ENCODE measurements at places on chromosomes 5 and 9.
A peak's percentile ranks its signal among the peaks of the same experiment; 100 is the strongest.

DNA sequence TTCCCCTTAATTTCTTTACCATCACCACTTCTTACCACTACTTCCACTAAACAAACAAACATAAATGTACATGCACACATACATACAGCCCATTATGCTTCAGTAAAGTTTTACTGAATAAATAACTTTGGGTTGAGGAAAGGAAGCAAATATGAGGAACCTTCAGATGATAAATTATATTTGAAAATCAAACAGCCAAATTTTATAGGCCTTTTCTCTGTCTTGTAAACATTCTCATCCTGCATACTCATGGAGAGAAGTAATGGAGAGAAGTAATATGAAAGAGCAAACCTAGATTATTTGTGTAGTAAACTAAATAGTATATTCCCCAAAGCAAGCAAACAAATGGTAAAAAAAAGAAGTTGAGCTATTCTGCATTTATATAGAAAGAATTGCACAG, 658.3 kb upstream of the RORB start:
- no peak for DNase-seq

DNA sequence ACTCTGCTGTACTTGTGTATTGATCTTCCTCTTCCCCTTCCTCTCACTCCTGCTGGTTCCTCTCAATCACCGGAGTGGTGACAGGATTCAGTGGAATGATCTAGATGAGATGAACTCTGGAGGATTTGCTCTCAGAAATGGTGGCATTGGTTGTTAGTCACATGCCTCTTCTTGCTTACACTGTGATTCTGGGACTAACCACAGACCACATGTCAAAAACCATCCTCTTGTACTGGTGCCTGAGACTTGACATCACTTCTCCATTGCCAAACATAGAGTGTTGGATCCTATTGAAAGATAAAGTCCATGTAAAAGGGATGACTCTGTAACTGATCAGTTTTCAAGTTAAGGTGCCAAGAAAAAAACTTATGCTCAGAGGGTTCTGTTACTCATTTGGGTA, 506.5 kb downstream of the DMAC1 start:
- no peak for DNase-seq

GRCh38 chr5:179323026-179323870, 22.0 kb downstream of the ADAMTS2 start:
- DNase-seq, result peak; percentile 30

GRCh38 chr9:127293767-127294166, 29.2 kb downstream of the GARNL3 start:
- no peak for DNase-seq

DNA sequence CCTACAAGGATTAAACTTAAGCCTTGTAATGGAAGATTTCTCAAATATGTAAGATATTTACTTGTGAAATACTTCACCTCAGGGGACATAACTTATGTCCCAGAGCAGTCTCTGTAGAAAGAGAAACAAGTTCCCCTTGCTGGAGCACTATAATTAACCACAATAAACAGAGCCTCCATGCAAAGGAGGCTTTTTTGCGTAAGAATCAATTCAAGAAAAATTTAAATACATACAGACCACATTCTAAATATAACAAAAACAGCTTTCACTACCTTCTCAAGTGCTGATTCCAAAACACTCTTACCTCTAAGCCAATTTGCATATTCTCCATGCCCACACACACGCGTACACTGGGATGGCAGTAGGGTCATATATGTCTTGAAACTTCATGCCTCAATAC, 30.7 kb upstream of the CCNB1 start:
- DNase-seq, result no peak

GRCh38 chr5:40775846-40776657, 20.3 kb upstream of the TTC33 start:
- no peak for DNase-seq

- no peak for DNase-seq
Measured at GRCh38 chr9:13278023-13278367, 1.5 kb downstream of the MPDZ start.

DNA sequence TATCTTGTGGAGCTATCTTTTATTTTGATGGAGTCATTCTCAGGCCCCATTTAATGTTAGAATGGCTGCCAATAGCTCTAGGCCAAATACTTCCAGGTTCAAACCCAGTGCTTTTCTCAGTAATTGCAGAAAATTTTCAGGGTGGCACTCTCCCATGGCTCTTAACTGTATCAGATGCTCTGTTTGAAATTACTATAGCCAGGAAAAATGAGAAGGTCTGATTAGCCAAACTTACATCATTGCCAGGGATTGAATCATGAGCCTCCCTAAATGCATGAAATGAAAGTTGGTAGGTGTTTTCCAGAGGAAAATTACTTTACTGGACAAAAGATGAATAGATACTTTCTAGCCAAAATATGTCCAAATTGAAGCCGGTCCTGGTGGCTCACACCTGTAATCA, 404.8 kb downstream of the MAT2B start:
- no peak for DNase-seq

DNA sequence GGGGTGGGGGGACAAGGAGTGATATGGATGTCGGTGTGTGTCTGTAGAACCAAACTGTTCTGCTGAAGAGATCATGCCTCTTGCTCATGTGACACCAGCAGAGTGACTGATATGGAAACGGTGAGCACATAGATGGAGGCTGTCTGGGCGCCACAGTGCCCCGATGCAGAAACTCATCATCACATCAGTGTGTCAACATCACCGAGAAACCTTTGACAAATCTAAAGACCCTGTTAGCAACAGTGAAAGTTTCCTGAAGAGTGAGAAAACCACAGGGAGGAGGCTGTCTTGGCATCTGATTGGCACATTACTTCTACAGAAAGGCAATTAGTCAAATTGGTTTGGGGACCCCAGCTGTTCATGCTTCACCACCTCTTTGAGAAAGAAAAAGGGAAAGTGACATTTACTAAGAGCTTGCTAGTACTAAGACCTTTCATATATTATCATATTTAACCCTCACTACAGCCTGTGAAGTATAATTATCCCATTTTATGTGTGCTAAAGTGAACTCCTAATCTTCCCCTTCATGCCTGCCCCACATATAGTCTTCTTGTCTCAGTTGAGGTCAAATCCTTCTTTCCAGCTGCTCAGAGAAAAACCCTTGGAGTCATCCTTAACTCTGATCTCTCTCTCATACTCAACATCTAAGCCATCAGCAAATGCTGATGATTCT, 25.6 kb downstream of the CSF2 start:
- no peak for DNase-seq

- no peak for DNase-seq
Measured at GRCh38 chr9:87729246-87729645, 3.3 kb downstream of the CTSL start.

- no peak for DNase-seq
Measured at GRCh38 chr5:156687514-156687913, 162.6 kb upstream of the PPP1R2B start.

DNA sequence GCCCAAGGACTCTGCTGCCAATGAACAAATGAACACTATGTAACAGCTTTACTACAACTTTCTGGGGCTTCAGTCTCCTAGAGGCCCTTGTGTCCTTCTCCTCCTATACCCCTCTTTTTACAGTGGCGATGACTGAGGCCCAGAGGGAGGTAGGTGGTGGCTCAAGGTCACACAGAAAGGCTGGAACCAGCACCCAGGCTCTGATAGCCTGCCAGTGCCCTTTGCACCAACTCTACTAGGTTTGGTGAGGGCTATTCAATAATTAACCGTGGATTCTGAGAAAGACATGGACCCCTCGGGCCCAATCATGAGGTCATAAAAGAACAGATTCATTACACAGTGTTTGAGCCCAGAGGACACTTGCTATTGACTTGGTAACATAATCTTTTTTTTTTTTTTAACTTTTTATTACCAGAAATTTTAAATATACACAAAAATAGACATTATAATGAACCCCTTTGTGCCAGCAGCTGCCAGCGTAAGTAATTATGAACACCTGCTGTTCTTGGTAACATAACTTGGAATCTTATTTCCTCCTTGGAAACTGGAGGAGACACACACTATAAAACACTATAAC, 6.1 kb upstream of the ALDH1B1 start:
- DNase-seq, result no peak

DNA sequence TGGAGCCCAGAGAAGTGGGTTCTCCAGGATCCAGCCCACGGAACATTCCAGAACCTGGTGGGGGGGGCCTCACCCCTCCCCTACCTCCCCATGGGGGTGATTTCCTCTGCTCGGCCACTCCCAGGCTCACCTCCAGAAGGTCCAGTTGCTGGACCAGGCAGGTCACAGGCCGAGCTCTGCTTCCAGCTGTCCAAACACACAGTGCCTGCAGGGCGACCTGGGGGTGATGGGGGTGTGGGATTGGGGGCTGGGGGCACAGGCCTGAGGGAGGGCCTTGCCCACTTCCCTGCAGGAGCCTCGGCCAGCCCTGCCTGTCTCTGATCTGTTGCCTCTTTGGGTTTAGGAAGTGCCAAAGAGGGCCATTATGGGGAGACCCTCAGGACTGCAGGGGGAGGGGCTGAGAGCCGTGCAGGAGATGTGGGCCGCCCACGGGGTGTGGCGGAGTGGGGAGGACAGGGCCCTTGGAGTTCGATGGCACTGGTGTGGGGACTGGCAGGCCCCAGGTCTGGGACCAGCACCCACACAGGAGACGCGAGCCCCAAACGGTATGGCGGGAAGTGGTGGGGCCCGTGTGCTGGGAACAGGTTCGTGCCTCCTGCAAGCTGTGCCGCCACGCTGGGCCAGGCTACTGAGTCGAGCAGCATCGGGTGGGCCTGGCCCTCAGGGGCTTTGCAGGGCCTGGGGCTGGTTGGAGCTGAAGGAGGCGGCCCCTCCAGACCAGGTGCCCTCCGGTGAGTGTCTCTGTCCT, 45.6 kb upstream of the EGFL7 start:
- peak; percentile 29 for DNase-seq

GRCh38 chr9:1328341-1328740, 278.2 kb downstream of the DMRT2 start:
- DNase-seq, result no peak

GRCh38 chr5:101306391-101307137, 403.5 kb upstream of the ST8SIA4 start:
- no peak for DNase-seq

DNA sequence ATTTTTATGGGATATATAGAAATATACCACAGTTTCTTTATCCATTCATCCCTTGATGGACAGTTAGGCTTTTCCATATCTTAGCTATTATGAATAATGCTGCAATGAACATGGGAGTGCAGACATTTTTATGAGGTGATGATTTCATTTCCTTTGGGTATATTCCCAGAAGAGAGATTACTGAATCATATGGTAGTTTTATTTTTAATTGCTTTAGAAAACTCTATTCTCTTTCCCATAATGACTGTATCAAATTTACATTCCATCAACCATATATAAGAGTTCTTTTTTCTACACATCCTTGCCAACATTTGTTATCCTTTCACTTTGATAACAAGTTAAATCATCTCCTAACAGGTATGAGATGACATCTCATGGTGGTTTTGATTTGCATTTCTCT, 821.6 kb downstream of the TLE1 start:
- DNase-seq, result no peak

DNA sequence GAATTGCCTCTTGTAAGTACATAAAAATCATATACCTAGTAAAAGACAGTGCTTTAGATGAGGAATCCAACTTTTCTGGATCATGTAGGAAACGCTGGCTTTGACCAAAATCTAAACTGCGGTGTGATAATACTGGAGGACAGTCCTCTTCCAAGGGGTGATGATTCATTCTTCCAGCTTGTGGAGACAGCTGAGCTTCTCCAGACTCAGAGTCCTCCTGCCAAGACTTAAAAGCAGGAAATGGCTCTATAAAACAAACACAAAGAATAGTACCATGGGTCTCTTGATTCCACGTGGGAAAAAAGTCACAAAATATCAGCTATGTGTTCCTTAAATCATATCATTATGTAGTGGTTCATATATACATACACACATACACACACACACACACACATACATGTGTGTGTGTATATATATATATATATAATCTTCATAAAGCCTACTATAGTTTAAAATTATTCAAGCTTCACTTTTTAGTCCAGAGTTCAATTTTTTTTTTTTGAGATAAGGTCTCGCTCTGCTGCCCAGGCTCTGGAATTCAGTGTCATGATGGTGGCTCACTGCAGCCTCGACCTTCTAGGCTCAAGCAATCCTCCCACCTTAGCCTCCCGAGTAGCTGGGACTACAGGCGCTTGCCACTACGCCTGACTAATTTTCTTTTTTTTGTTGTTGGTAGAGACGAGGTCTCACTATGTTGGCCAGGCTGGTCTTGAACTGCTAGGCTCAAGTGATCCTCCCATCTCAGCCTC, 65.0 kb downstream of the PKD2L2 start:
- no peak for DNase-seq

GRCh38 chr5:138350563-138350890, 2.0 kb upstream of the KDM3B start:
- DNase-seq, result no peak
